ENCODE measurements at places on chromosomes 7 and 10. TPM values are rescaled to one million over a fixed set of nuclear protein-coding genes. Genes with fewer than 3 reads are reported as not detected.

RAMP3 gene
- polyA plus RNA-seq, result 57.7 TPM

GRCh38 chr7:90411510-90411909, 8.2 kb downstream of the CLDN12 start:
- no peak for DNase-seq

GRCh38 chr10:125548356-125548755, 134.6 kb downstream of the TEX36 start:
- no peak for DNase-seq

- no peak for DNase-seq
These were observed 121.2 kb downstream of the BAMBI start for GRCh38 chr10:28798428-28798955.

DNA sequence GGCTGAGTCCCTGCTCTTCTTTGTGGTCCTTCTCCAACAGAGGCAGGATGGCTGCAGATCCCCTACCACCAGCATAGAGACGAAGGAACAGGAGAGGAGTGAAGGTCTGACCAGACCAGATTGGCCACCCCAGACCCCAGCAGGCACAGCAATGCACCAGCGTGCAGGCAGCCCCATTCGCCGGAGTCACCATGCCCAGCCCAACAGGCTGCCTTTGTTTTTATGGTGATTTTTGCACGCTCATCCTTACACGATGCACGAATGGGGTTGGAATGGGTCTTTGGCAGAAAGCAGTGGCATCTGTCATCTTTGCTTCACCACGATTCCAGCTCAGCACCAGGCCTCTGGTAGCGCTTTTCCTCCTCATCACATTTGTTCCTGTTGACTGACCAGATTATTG, 427.6 kb downstream of the INHBA start:
- DNase-seq, result no peak

DNA sequence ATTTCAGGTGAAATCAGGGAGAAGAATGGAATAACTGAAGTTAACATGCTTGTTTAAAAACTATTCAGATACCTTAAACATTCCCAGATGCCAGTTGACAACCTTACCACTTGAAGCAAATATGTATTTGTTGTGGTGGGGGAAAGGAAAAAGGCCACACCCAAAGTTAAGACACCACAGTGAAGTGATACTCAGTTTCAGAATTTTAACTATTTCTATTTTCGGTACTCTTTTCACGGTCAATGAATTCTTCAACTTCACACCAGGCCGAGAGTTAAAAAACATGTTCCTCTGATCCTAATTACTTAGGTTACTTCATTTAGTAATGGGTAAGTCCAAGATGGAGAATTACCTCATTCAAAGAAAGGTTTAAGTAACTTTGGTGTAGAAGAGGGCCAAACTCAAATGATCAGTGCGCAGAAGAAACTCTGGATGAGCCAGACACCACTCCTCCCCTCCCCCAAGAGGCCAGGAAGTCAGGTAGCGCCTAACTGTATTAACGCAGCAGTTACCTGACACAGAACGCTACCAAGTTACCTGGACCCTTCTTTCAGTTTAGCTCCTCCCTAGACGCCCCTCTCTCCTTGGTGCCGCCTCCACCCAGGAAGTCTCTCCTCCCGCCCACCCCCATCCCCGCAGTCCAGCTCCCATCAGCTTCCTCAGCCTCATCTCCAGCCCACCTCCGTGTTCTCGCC, 700 bp downstream of the MTPN start:
- peak; percentile 16 for DNase-seq

GRCh38 chr10:110370006-110370405, 65.3 kb upstream of the SMNDC1 start:
- DNase-seq, result no peak

DNA sequence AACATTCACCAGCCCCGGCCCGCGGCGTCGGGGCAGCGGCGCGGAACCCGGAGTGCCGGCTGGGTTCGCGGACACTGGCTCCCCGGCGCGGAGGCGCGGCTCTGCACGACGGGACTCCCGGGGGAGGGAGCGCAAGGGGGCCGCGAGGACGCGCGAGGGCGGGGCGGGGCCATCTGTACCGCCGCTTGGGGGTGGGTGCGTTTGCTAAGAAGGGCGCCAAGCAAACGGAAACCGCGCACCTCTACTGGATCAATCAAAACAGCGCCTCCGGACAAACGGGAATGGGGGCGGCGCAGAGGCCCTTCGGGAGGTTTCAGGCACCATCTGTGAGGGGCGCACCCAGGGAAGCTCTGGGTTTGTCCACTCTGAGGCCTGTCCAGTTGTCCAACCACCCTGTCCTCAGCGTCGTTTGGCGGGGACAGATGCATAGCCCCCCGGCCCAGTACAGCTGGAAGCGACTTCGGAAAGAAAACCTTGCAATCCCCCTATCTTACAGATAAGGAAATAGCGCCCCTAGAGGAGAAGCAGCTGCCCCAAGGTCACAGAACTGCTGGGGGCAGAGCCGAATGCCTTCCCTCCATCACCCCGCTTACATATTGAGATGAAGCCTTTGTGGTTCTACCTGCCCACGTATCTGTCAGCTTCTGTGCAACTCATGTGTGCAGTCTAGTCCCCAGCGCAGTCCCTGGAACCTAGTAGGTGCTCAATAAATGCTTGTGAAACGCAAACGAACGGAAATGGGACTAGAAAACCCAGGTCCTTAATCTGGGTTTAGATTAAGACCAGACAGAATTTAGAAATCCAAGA, 10.7 kb upstream of the SLIT1 start:
- peak; percentile 28 for DNase-seq

Measured in adrenal gland (tissue), 19 donors.